ENCODE measurements at places on chromosomes 12 and 14. TPM values are rescaled to one million over a fixed set of nuclear protein-coding genes. Genes with fewer than 3 reads are reported as not detected.

Gene MGP
- polyA plus RNA-seq = 646 TPM

Gene GZMB
- polyA plus RNA-seq = not detected

Gene FOXA1
- 85.7 TPM for polyA plus RNA-seq

Gene BMAL2
- 0.18 TPM for polyA plus RNA-seq

Gene DEGS2
- 11.8 TPM for polyA plus RNA-seq

Gene NINJ2
- polyA plus RNA-seq = 3.9 TPM

Gene ZBTB42
- 3.6 TPM for polyA plus RNA-seq

Gene CLEC2D
- polyA plus RNA-seq = 3.7 TPM

Gene SLC6A12
- 6.1 TPM for polyA plus RNA-seq

Gene KSR2
- polyA plus RNA-seq = 0.22 TPM

Gene C14orf39
- 0.45 TPM for polyA plus RNA-seq

Gene INHBC
- 1.5 TPM for polyA plus RNA-seq

Measured in hepatocyte (in vitro differentiated cells).